H9 (cell line): ENCODE measurements at places on chromosomes 1 and 21.
A peak's percentile ranks its signal among the peaks of the same experiment; 100 is the strongest.

GRCh38 chr1:86758570-86758969, 54.2 kb downstream of the SH3GLB1 start:
- no peak for DNase-seq

DNA sequence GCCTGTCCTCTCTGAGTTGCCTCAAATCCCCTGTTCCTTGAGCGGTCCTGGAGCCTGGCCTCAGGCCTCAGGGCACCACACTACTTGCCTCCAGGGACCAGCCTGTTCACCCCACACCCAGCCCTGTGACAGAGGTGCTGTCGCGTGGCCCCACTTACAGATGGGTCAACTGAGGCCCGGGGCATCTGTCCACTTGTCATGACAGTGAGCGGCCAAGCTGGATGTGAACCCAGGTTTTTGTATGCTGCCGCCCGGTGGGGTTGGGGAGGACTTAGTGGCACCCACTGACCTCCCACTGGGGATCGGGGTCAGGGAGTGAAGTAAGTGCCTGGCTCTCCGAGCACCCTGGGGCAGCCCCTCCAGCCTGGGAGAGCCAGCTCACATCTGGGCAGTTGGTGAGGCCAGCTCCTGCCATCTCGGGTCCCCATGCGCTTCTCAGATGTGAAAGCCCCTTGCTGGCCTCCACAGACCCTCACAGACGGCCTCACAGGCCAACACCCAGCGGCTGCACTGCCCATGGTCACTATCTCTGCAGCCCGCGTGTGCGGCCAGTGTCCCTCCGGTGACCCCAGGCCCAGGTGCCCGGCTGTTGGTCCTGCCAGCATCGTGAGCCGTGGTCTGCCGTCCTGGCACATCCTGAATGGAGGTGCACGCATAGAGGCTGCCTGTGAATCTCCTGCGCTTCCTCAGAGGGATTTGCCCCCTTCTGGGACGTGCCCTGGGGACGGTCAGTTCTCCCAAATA, 9.3 kb upstream of the FAAP20 start:
- no peak for DNase-seq

GRCh38 chr1:48214820-48215219, 7.7 kb upstream of the SLC5A9 start:
- no peak for DNase-seq

- no peak for DNase-seq
Observed at GRCh38 chr1:76627901-76628300, 239.4 kb upstream of the ST6GALNAC5 start.

GRCh38 chr1:23984417-23985186, 4.5 kb upstream of the SRSF10 start:
- no peak for DNase-seq

GRCh38 chr1:56532350-56532683, 47.0 kb downstream of the PLPP3 start:
- no peak for DNase-seq

DNA sequence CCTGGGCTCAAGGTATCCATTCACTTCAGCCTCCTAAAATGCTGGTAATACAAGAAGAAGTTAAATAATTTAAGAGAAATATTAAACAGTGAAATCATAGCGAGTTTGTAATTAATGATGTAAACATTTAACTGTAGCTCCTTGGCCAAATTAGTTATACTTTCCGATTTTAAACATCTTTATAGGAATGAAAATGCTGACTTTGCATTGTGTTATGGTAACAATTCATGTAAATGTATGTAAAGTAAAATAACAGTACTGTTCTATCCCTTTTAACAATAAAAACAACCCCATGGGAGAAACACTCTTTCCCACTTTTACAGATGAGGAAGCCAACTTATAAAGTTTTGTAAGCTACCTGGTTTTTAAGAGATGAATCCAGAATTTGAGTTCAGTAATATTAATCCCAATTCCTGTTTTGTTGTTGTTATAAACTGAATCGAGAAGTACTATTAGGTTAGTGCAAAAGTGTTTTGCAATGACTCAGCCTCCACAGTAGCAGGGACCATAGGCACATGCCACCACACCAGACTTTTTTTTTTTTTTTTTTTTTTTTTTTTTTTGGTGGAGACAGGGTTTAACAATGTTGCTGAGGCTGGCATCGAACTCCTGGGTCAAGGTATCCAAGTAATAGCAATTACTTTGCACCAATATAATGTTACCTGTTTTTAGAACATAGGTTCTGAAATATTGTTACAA, 1360.4 kb downstream of the BRINP3 start:
- DNase-seq: no peak

GRCh38 chr1:117137281-117137855, 15.8 kb upstream of the TRIM45 start:
- no peak for DNase-seq

DNA sequence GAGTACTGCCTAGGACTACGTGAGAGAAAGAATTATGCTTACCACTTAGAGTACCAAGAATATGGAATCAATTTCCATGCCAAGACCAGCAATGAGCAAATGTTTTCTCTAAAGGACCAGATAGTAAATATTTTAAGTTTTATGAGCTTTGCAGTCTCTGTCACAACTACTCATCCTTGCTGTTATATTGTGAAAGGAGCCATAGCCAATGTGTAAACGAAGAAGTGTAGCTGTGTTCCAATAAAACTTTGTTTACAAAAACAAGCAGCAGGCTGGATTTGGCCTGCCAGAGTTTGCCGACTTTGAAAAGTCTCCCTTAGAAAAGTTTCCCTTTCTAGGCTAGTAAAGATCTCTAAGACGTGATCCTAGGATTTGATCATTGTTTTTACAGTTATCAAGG, 128.8 kb downstream of the PDE4B start:
- DNase-seq: no peak

GRCh38 chr1:47995306-47996050, 1.7 kb downstream of the TRABD2B start:
- DNase-seq: peak; percentile 28

- no peak for DNase-seq
Observed at GRCh38 chr1:11044849-11045427, 2.1 kb downstream of the MASP2 start.

GRCh38 chr21:46675595-46676280, 40.3 kb downstream of the PRMT2 start:
- DNase-seq: no peak

- no peak for DNase-seq
Observed at GRCh38 chr1:242431786-242432185, 92.7 kb downstream of the PLD5 start.

GRCh38 chr1:18684303-18684702, 53.7 kb downstream of the PAX7 start:
- no peak for DNase-seq

DNA sequence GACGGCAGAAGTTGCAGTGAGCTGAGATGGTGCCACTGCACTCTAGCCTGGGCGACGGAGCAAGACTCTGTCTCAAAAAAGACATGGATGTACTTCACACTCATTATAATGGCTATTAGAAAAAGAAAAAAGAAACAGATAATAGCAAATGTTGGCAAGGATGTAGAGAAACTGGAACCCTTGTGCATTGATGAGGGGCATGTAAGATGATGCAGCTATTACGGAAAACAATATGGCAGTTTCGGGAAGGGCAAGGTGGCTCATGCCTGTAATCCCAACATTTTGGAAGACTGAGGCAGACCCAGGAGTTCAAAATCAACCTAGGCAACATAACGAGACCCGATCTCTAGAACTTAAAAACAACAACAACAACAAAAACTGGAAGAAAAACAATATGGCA, 22.3 kb downstream of the TRIT1 start:
- no peak for DNase-seq

DNA sequence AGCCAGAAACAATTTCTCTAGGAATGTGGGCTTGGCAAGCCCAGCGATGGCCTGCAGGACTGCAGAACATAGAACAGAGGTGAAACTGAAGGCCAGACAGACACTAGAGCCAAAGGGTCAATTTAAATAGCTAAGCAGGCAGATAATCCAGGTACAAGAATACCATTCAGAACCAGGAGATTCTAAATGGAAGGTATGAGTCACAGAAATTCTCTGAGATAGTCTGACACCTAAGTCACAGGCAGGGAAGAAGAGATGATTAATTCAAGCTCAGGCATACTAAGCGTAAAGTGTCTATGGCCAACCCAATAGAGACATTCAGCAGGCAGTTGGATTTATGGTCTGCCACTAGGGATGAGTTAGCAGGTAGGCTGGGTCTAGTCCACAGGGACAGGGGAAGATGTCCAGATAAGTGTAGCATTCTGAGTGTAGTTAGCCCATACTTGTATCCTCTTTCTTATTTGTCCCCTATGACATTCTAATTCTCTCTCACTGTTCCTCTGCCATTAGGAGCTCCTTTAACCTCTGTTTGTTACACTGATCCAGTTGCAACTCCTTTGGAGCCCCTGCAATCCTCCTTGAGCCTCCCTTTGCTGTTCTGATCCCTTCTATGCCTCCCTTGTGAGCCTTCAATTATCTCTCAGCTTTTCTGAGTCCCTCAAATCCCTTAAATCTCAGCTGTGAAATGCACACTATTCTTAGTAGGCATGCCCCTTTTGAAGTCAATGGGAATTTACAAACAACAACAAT, 383.8 kb downstream of the LMO4 start:
- DNase-seq: no peak

DNA sequence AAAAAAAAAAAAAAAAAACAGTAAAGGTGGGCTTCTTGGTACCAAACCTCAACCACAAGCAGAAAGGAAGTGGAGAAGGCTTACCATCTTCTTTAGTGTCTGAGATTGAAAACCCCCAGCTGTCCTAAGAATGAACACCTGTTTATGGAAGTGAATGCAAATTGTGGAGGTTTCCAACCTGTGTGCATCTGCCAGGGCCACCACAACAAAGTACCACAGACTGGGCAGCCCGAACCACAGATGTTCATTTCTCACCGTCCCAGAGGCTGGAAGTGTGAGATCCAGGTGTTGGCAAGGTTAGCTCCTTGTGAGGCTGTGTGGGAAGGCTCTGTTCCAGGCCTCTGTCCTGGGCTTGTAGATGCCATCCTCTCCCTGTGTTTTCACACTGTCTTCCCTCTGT, 348.7 kb downstream of the SETD4 start:
- no peak for DNase-seq

DNA sequence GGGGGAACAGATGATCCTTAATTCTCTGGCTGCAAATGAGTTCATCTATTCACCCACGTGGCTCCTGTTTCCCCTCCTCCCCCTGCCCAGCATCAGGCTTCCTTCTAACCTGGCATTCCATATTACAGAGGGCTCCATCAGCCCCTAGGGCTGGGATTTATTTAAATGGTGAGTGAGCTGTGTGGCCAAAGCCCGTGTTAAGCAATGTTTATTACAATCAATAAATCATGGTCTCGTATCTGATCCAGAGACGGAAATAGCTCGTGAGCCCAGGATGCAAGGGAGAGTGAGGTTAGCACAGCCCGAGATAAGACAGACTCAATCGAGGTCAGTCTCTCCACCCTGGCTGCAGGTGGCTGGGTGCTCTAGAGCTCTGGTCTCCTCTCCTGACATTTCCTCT, 43.1 kb upstream of the IGSF21 start:
- no peak for DNase-seq

DNA sequence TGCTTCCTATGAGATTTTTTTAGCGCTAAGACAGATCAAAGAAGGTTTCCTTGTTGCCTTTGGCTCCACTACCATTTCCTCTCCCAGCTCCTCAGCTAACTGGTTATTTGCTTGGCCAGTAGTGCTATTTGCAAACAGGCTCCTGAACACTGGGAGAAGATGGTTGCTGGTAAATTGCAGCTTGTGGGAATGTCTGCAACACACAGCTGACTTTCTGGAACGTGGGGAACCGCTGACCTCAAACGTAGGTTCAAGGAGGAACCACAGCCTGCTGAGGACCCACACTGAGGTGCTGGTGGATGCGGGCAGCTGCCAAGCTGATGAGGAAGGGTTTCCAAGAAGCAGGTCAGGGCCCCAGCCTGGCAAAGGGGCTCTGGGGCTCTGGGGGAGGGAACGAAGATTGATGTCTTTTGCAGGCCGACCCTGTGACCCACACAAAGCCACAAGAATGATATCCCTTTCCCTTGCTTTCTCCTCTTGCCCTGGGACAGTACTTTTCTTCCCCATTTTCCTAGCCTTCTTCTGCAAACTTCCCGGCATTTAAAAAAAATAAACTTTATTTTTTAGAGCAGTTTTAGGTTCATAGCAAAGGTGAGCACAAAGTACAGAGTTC, 24.8 kb downstream of the GNG4 start:
- no peak for DNase-seq

DNA sequence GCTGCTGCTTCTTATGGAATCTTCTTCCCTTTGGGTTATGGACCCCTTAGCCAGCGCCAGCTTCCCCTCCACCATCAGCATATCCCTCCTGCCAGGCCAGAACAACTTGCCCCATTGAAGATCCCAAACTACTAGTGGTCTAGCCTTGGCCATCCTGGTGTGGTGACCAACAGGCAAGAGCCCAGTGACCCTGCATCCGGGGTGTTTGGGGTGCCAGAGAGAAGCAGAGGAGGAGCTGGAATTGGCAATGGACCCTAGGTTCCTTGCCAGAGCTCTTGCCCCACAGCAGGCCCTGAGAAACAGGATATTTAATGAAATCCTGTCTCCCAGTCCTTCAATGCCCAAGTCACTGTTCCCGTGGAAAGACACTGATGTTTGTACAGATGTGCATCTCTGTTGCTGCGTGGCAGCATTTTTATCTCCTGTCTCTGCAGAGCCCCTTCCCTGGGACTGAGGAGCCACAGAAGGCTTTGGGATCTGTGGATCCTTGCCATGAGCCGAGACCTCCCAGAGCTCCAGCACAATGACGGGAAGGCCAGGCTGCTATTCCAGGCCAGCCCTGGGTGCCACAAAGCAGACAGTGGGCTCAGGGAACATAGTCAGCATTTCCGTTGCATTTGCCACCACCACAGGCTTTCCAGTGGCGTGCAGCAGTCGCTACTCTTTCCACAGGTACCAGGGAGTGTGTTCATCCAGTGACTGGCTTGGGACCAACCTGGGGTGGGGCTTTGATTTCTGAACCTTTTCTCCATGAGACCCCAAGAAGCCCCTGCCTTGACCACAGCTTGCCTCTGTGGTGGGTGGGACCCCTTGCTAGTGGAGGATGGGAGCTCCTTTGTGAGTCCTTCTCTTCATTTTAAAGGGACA, 21.6 kb downstream of the NAV1 start:
- no peak for DNase-seq

- no peak for DNase-seq
Observed at GRCh38 chr1:38201431-38201830, 154.8 kb upstream of the POU3F1 start.

- DNase-seq: no peak
Observed at GRCh38 chr1:203173566-203173965, 2.1 kb downstream of the MYBPH start.

- no peak for DNase-seq
Observed at GRCh38 chr1:20787840-20788795, 1.0 kb upstream of the HP1BP3 start.

- no peak for DNase-seq
Observed at GRCh38 chr1:162541619-162542141, 19.8 kb upstream of the UAP1 start.

- DNase-seq: no peak
Observed at GRCh38 chr1:46806196-46807020, 7.6 kb downstream of the CYP4B1 start.

GRCh38 chr1:55720261-55720660, 505.1 kb upstream of the USP24 start:
- DNase-seq: no peak
